ENCODE measurements at places on chromosomes 6 and 20. TPM values are rescaled to one million over a fixed set of nuclear protein-coding genes. Genes with fewer than 3 reads are reported as not detected.

DNA sequence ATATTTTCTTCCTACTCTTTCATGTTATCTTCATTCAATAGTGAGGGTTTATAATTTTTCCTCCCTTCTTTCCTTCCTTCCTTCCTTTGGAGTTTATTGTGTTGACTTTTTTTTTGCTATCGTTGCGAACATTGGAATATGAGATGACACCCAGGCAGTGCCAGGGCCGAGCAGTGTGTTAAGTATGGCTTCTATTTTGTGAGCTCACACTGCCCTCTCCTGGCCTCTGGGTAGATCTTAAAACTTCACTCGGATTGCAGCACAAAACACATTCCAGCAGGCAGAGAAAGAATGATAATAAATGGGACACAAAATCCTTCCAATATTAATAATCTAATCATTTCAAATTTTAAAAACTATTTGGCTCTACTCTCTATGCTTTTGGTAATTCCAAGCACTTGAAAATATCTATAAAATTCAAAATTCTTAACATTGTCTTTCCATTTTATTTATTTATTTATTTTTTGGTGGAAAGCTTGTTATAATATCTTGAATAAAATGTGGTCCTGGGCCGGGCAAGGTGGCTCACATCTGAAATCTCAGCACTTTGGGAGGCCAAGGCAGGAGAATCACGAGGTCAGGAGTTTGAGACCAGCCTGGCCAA is 147.4 kb upstream of the OLIG3 start:
- H3K27ac ChIP-seq = no peak overlapping the region
- DNase-seq = peak; percentile 70
- no peaks in the 10 kb centered on the region for H3K4me1 ChIP-seq
- no peaks in the 10 kb centered on the region for H3K36me3 ChIP-seq

GLP1R gene
- not detected for total RNA-seq

BMP5 gene
- not detected for total RNA-seq

DNA sequence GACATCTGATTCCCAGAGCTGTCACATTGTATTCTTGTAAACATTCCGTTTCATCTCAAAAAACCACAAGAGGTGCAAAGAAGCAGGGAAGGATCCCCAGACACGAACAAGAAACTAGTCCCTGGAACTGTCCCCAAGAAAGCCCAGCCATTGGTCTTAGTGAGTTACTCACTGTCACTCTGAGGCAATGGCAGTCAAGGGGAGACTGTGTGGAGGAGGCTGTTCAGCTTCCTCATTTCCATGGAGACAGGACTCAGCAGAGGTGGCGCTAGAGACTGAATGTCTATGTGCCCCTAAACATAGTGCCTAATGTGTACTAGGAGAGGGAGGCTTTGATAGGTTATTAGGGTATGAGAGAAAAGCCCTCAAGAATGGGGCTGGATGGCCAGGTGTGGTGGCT is 11.1 kb downstream of the ULBP1 start:
- H3K27me3 ChIP-seq = peaks cover 23% of the 10 kb centered on the region
- H3K4me3 ChIP-seq = no peak overlapping the region
- H3K4me1 ChIP-seq = no peaks in the 10 kb centered on the region
- no peak for DNase-seq
- no peak overlapping the region for H3K27ac ChIP-seq

GRCh38 chr20:19301843-19302242 is 89.4 kb downstream of the SLC24A3 start:
- H3K4me3 ChIP-seq = no peak overlapping the region
- no peaks in the 10 kb centered on the region for H3K4me1 ChIP-seq
- H3K27me3 ChIP-seq = no peaks in the 10 kb centered on the region
- DNase-seq = no peak
- H3K27ac ChIP-seq = no peak overlapping the region

DNA sequence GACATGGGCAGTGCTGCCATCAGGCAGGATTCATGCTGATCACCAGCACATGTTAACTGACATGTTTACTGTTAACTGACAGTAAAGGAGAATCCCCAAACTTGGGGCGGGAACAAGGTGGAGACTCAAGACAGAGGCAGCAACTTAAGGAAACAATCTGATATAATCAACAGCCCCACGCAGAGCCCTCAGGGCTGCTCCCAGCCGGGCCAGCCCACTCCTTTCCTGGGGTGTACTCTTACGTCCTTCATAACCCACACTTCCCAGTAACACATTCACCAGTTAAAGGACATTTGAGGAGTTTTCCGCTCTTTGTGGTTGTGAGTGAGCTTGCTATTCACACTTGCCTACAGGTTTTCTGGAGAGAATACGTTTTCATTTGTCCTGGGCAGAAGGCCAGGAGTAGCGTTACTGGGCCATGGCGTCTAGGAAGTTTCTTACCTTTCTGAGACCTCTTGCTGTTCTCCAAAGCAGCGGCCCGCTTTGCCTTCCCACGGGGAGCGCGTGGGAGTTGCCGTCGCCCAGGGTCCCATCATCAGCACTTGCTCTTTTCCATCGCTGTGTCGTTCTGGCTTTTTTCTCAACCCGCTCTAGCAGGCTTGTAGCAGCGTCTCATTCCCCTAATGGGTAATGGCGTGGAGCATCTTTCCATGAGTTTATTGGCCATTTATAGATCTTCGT is 56.4 kb downstream of the FOXF2 start:
- H3K36me3 ChIP-seq = no peaks in the 10 kb centered on the region
- H3K27me3 ChIP-seq = no peaks in the 10 kb centered on the region
- H3K4me3 ChIP-seq = no peak overlapping the region

DNA sequence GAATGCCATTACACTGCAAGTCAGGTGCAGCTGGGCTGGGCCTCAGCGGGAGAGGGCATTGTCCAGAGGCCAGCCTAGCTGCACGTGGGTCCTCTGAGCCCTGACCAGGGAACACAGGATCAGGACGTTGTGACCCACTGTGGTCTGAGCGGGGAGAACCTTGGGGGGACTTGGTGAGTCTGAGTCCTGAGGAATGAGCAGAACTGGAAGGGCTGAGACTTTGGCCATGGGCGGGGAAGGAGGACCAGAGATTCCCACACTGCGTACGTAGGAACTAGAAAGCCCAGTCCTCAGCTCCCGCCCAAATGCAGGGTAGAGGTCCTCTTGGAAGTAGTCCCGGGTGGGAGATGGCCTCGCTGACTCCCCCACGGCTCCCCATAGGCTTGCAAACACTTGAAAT is 42.5 kb downstream of the GABRR2 start:
- H3K4me3 ChIP-seq = no peak overlapping the region
- no peaks in the 10 kb centered on the region for H3K4me1 ChIP-seq
- H3K36me3 ChIP-seq = no peaks in the 10 kb centered on the region
- no peak for DNase-seq
- no peak overlapping the region for H3K27ac ChIP-seq
- peaks cover 6% of the 10 kb centered on the region for H3K27me3 ChIP-seq

DNA sequence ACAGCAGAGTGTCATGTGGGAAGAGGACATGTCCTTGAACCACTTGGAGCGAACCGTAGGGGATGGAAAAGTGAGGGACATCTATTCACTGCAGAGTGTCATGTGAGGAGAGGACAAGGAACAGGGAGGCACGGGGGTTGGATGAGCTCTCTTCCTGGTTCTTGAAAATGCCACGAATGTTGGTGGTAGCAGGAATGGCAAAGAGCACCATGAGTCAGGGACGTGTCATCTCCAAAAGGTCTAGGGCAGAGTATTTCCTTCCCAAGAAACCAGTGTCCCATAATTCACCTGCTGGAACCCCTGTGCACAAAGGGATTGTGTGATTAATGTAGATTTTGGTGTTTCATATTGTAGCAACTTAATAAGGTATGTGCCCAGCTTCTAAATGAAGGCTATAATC is 136.8 kb downstream of the BFSP1 start:
- no peak overlapping the region for H3K27ac ChIP-seq
- no peak overlapping the region for H3K4me3 ChIP-seq
- no peaks in the 10 kb centered on the region for H3K4me1 ChIP-seq
- no peaks in the 10 kb centered on the region for H3K36me3 ChIP-seq
- DNase-seq = no peak
- no peaks in the 10 kb centered on the region for H3K27me3 ChIP-seq

DEFB124 gene
- total RNA-seq = not detected

Measured in endothelial cell of umbilical vein (primary cell).